ENCODE measurements at places on chromosomes 12 and 14. TPM values are rescaled to one million over a fixed set of nuclear protein-coding genes. Genes with fewer than 3 reads are reported as not detected.

- no peak for DNase-seq
Measured at GRCh38 chr12:53300187-53300586, 692 bp downstream of the MYG1 start.

DNA sequence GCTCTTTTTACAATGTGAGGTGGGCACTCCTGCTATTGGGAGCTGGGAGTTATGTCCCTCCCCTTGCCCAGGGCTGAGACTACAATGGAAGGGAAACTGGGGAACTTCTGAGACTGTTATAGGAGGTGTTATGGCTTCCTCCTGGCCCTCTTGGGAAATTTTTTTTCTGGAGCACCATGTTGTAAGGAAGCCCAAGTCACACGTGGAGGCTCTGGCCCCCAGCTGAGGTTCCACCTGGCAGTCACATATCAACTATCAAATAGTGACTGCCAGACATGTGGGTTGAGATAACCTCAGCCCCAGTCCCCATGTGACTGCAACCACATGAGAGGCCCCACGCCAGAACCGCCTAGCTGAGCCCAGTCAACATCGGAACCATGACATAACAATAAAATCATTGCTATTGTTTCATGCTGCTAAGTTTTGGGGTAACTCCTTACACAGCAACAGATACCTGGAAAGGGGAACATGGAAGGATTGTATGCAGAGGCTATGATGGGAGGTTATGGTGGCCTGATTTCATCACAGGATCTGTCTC lies 99.4 kb upstream of the NCOR2 start:
- DNase-seq: no peak

GRCh38 chr12:80837342-80837978 lies 100.3 kb downstream of the LIN7A start:
- peak; percentile 84 for DNase-seq

DNA sequence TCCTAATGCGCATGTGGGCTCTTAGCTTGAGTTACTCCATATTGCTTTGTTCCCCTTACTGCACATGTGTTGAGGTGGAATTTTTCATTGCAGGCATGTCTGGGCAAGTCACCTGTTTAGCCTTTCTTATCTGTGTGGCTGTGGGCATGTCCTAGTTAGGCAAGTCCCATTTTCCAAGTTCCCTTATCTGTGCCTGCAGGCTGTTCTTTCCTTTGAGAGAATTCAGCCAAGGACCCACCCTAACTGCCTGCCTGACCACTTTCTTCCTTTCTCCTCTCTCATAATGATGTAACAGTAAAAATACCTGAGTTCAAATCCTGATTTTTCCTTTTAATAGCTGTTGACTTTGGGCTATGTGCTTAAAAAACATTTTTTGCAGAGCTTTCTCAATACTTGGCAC lies 870.6 kb downstream of the NRXN3 start:
- no peak for DNase-seq

DNA sequence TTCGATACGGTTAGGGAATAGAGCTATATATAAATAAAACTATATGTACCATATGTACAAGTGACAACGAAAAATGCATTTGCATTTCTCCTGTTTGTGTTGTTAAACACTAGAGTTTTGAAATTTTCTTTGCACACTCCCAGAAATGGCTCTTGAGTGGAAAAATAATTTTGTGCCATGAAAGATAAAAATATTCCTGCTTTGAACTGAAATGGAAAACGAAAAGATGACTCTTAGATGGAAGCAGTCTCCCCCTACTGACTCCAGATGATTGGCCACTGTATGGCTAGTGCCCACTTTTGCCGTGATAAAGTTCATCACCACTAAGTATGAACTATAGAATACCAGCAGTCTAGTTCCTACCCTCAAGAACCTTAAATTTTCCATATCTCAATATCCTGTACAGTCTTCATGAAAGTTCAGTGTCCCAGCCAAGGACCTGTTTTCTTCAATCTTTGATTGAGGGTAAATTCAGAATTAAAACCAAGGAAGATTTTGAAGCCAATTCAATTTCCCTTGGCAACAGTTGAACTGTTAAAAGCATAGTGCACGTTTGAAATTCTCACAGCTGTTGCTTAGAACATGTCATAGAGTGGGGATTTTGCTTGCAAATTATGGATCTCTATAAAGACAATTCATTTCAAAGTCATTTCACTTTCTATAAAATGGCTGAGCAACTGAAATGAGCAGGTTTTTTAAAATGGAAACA lies 1.6 kb upstream of the PPP2R5E start:
- DNase-seq: no peak

SDR9C7 gene
- total RNA-seq: not detected

DNA sequence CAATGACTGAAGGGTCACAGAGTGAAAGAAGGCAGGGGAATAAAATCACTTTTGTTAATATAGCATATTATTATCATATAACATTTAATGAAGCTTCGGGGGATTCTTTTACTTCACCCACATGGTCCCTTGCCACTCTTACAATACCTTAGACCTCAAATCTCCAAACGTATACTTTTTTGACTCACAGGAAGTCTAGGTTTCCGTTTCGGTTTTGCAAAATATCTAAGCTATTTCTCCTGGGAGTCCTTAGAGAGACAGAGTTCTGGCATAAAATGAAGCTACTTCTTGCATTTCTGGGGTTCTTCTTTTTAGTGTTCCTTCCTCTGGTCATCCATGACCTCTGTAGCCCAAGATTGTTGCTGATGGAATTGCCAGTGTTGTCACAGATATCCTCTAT lies 590.5 kb upstream of the ATP2B1 start:
- DNase-seq: no peak

- DNase-seq: no peak
Measured at GRCh38 chr12:121240062-121240420, 30.1 kb downstream of the P2RX4 start.

DNA sequence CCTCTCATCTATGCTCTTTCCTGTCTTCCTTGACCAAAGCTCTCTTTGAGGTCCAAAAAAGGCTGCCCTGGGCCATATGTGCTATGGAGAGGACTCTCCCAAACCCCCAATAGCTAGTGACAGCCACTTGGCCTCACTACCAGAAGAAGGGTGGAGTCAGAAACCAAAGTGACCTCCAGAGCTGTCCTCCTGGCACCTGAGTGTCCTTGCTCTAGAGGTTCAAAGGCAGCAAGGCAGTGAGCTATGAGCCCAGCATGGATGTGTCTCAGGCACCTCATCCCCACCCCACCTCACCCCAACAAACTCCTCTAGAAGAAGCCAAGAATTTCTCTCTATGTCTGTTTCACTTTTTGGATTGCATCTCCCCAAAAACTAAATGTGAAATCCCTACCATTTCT lies 4.1 kb upstream of the AQP5 start:
- no peak for DNase-seq

- no peak for DNase-seq
Measured at GRCh38 chr12:78260976-78261375, 430.3 kb downstream of the NAV3 start.

SYT1 gene
- 13.9 TPM for total RNA-seq

GRCh38 chr12:2775431-2775830 lies 19.3 kb upstream of the FKBP4 start:
- DNase-seq: no peak

CD4 gene
- total RNA-seq: 1.3 TPM
